Endothelial cell (in vitro differentiated cells): ENCODE measurements at places on chromosomes 3 and 15.

GRCh38 chr3:198061119-198062067, 101.4 kb downstream of the LMLN start:
- H3K27ac ChIP-seq: no peak overlapping the region
- H3K4me3 ChIP-seq: no peak overlapping the region
- H3K36me3 ChIP-seq: no peaks in the 10 kb centered on the region
- DNase-seq: no peak

GRCh38 chr3:116148881-116149851, 296.1 kb downstream of the LSAMP start:
- H3K27me3 ChIP-seq: peaks cover 1% of the 10 kb centered on the region
- no peaks in the 10 kb centered on the region for H3K36me3 ChIP-seq
- peaks cover 10% of the 10 kb centered on the region for H3K4me1 ChIP-seq
- no peak overlapping the region for H3K4me3 ChIP-seq
- H3K27ac ChIP-seq: no peak overlapping the region

DNA sequence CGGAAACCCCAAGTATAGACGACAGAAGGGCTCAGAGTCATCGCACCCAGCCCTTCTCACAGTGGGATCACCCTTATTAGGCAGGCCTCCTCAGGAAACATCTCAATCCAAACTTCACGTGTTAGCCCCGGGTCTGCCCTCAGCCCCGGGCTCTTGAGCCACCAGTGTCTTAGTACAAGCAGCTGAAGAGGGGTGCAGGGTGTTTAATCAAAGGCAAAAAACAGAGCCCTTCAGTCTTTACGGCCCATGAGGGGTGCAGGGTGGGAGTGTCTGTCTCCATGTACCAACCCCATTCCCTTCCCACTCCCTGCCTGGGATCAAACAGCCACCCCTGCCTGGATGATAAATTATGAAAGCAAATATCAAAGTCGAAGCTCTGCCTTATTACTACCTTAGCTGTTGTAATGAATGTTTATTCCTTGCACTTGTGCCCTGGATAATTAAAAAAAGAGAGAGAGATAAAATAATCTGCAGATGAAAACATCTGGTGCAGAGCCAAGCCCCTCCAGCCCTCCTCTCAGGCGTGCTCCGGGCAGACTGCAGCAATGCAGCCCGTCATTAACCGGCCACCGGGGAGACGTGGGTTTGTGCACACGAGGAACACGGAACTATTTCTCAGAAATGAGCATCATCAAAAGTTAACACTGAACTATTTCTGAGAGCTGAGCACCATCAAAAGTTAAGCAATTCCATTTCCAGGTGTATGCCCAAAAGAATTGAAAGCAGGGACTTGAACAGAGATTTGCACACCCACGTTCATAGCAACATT, 64.5 kb downstream of the ADAMTS17 start:
- no peak overlapping the region for H3K4me3 ChIP-seq
- H3K27me3 ChIP-seq: peaks cover 10% of the 10 kb centered on the region
- H3K36me3 ChIP-seq: peaks cover 8% of the 10 kb centered on the region

GRCh38 chr3:48077815-48078214, 61.6 kb upstream of the MAP4 start:
- H3K27me3 ChIP-seq: no peaks in the 10 kb centered on the region
- no peak overlapping the region for H3K27ac ChIP-seq
- DNase-seq: no peak
- no peak overlapping the region for H3K4me3 ChIP-seq
- H3K4me1 ChIP-seq: peaks cover 3% of the 10 kb centered on the region
- H3K36me3 ChIP-seq: no peaks in the 10 kb centered on the region

GRCh38 chr15:92636908-92637481, 18.6 kb downstream of the FAM174B start:
- peaks cover 32% of the 10 kb centered on the region for H3K36me3 ChIP-seq
- H3K4me1 ChIP-seq: peaks cover 44% of the 10 kb centered on the region
- H3K27ac ChIP-seq: no peak overlapping the region
- peaks cover 7% of the 10 kb centered on the region for H3K27me3 ChIP-seq

- H3K4me3 ChIP-seq: no peak overlapping the region
- H3K4me1 ChIP-seq: peaks cover 41% of the 10 kb centered on the region
- no peak overlapping the region for H3K27ac ChIP-seq
- H3K27me3 ChIP-seq: no peaks in the 10 kb centered on the region
- H3K36me3 ChIP-seq: no peaks in the 10 kb centered on the region
These were observed 406.9 kb upstream of the TBL1XR1 start for GRCh38 chr3:177604181-177604580.

DNA sequence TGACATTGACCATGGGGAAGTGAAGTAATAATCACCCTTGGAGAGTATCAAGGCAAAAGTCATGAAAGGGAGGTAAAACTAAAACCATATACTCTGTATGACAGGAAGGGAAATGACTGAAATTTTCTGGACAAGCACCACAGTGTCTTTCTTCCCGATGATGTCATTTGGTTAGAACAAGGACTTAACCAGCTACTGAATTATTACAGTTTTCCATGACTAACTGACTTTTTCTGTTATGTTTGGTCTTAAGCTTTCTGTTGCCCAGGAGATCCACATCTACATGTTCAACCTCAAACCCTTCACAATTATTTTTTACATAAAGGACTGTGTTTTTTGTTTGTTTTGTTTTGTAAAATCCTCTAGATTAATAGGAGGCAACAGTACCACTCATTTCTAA, 191.9 kb upstream of the IL12A start:
- H3K27me3 ChIP-seq: peaks cover 2% of the 10 kb centered on the region
- H3K4me3 ChIP-seq: no peak overlapping the region
- H3K27ac ChIP-seq: no peak overlapping the region
- peaks cover 3% of the 10 kb centered on the region for H3K36me3 ChIP-seq

GRCh38 chr3:48945891-48946549, 27.4 kb downstream of the ARIH2 start:
- H3K27me3 ChIP-seq: no peaks in the 10 kb centered on the region
- H3K4me3 ChIP-seq: no peak overlapping the region
- no peak overlapping the region for H3K27ac ChIP-seq
- H3K4me1 ChIP-seq: no peaks in the 10 kb centered on the region
- no peak for DNase-seq

GRCh38 chr3:11096266-11097139, 57.8 kb upstream of the HRH1 start:
- DNase-seq: peak; percentile 28
- no peak overlapping the region for H3K4me3 ChIP-seq

- peaks cover 6% of the 10 kb centered on the region for H3K27me3 ChIP-seq
- H3K4me3 ChIP-seq: no peak overlapping the region
- H3K27ac ChIP-seq: no peak overlapping the region
- no peak for DNase-seq
- H3K4me1 ChIP-seq: peaks cover 8% of the 10 kb centered on the region
- peaks cover 4% of the 10 kb centered on the region for H3K36me3 ChIP-seq
These were observed 554 bp downstream of the CHST13 start for GRCh38 chr3:126524429-126524988.

- peaks cover 32% of the 10 kb centered on the region for H3K4me1 ChIP-seq
- H3K27ac ChIP-seq: peak overlapping the region; percentile 65
- H3K4me3 ChIP-seq: no peak overlapping the region
- H3K27me3 ChIP-seq: peaks cover 4% of the 10 kb centered on the region
- no peaks in the 10 kb centered on the region for H3K36me3 ChIP-seq
These were observed 7.7 kb downstream of the CCDC54 start for GRCh38 chr3:107384907-107385306.

- no peaks in the 10 kb centered on the region for H3K27me3 ChIP-seq
- H3K27ac ChIP-seq: no peak overlapping the region
- no peak for DNase-seq
- no peak overlapping the region for H3K4me3 ChIP-seq
These were observed 11.5 kb upstream of the MAP3K13 start for GRCh38 chr3:185351396-185351795.

DNA sequence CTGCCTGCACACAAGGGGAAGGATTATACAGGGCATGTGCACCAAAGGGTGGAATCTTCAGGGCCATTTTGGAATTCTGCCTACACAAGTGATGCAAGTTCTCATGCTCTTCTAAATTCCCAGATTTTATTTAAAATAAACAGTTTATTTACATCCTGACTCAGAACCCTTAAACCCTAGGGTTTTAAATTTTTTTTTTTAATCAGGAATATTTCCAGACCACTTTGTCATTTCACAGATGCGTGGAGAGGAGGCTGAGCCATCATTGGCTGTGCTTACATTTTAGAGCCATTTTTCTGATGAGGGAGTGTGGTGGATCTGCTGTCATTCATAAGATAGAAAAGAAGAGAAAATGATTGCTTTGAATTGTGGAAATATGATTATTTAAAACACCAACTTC, 65.2 kb upstream of the MNS1 start:
- H3K36me3 ChIP-seq: no peaks in the 10 kb centered on the region
- H3K4me3 ChIP-seq: no peak overlapping the region
- DNase-seq: no peak
- no peak overlapping the region for H3K27ac ChIP-seq
- H3K4me1 ChIP-seq: peaks cover 3% of the 10 kb centered on the region
- H3K27me3 ChIP-seq: peaks cover 4% of the 10 kb centered on the region

GRCh38 chr3:190502946-190503345, 10.9 kb upstream of the IL1RAP start:
- H3K27ac ChIP-seq: no peak overlapping the region
- no peak overlapping the region for H3K4me3 ChIP-seq
- no peak for DNase-seq
- no peaks in the 10 kb centered on the region for H3K4me1 ChIP-seq
- no peaks in the 10 kb centered on the region for H3K27me3 ChIP-seq

GRCh38 chr3:48364840-48365239, 7.2 kb upstream of the FBXW12 start:
- H3K27ac ChIP-seq: no peak overlapping the region
- no peak overlapping the region for H3K4me3 ChIP-seq
- no peaks in the 10 kb centered on the region for H3K36me3 ChIP-seq
- no peak for DNase-seq
- peaks cover 3% of the 10 kb centered on the region for H3K4me1 ChIP-seq

GRCh38 chr15:65377976-65378366, at the start of gene IGDCC3:
TSS of gene IGDCC3 (minus strand) at chr15:65378002. CDS start at chr15:65377788, 214 bp downstream.
- H3K27ac ChIP-seq: peak within 1 kb of the TSS; percentile 96
- H3K36me3 ChIP-seq: peaks cover 44% of the 10 kb centered on the region
- peaks cover 70% of the 10 kb centered on the region for H3K4me1 ChIP-seq
- peaks cover 9% of the 10 kb centered on the region for H3K27me3 ChIP-seq

DNA sequence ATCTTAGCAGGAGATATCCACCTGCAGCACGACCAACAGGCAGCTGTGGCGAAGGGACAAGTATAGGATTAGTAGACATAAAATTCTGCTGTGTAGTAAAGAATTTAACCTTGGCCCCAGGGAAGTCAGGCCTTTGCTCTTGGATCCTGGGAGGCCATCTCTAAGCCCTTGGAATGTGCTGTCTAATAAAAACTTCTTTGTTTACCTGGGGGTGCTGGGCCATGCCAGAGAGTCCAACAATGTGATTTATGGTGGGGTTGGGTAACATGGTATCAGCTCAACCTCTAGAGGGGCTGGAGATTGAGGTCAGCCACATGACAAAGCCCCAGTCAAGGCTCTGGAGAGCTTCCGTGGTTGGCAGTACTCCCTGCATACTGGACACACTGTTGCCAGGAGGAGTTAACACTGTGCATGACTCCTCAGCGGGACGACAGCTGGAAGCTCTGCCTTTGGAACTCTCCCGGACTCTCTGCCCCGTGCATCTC, 52.4 kb downstream of the HEG1 start:
- no peak for DNase-seq
- H3K27ac ChIP-seq: no peak overlapping the region
- peaks cover 13% of the 10 kb centered on the region for H3K4me1 ChIP-seq
- no peak overlapping the region for H3K4me3 ChIP-seq
- H3K27me3 ChIP-seq: no peaks in the 10 kb centered on the region
- no peaks in the 10 kb centered on the region for H3K36me3 ChIP-seq

- H3K27ac ChIP-seq: no peak overlapping the region
- H3K4me3 ChIP-seq: no peak overlapping the region
These were observed 392.0 kb downstream of the IL20RB start for GRCh38 chr3:137349557-137350348.

- no peak overlapping the region for H3K27ac ChIP-seq
- H3K36me3 ChIP-seq: no peaks in the 10 kb centered on the region
- peaks cover 22% of the 10 kb centered on the region for H3K4me1 ChIP-seq
- no peak overlapping the region for H3K4me3 ChIP-seq
- peaks cover 5% of the 10 kb centered on the region for H3K27me3 ChIP-seq
These were observed 16.7 kb upstream of the CCDC174 start for GRCh38 chr3:14634763-14635400.

- H3K36me3 ChIP-seq: no peaks in the 10 kb centered on the region
- no peak overlapping the region for H3K4me3 ChIP-seq
- no peaks in the 10 kb centered on the region for H3K27me3 ChIP-seq
- no peak overlapping the region for H3K27ac ChIP-seq
These were observed 14.4 kb downstream of the THSD4 start for GRCh38 chr15:71129669-71130068.

DNA sequence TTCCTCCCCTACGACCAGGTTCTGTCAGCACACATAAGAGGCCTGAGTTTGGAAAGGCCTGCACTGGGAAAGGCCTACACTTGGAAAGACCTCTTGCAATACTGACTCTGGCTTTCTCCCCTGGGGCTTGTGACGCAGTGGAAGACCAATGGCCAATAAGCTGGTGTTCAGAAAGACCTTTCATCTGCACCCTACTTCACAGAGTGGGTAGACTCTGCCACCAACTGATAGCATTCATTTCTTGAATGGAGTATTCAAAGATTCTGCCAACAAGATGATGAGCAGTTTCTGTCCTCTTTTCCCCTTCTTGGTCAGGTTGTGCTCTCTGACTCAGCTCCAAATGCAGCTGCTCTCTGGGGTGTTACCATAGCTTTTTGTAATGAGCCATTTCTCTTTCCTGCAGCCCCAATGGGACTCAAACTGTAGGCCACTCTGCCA, 48.8 kb downstream of the TIPARP start:
- H3K27me3 ChIP-seq: no peaks in the 10 kb centered on the region
- H3K4me3 ChIP-seq: no peak overlapping the region
- DNase-seq: no peak
- no peaks in the 10 kb centered on the region for H3K36me3 ChIP-seq
- no peak overlapping the region for H3K27ac ChIP-seq

GRCh38 chr3:118433825-118434224, 600.8 kb downstream of the IGSF11 start:
- no peak for DNase-seq
- no peak overlapping the region for H3K27ac ChIP-seq
- no peaks in the 10 kb centered on the region for H3K4me1 ChIP-seq
- no peaks in the 10 kb centered on the region for H3K36me3 ChIP-seq
- no peaks in the 10 kb centered on the region for H3K27me3 ChIP-seq
- H3K4me3 ChIP-seq: no peak overlapping the region

GRCh38 chr3:194130188-194130587, 5.8 kb upstream of the HES1 start:
- peaks cover 31% of the 10 kb centered on the region for H3K4me1 ChIP-seq
- no peaks in the 10 kb centered on the region for H3K36me3 ChIP-seq
- H3K27ac ChIP-seq: no peak overlapping the region
- H3K27me3 ChIP-seq: peaks cover 11% of the 10 kb centered on the region
- no peak overlapping the region for H3K4me3 ChIP-seq
